ENCODE measurements at places on chromosomes 7 and 10.
A peak's percentile ranks its signal among the peaks of the same experiment; 100 is the strongest.

GRCh38 chr10:122422266-122422989 lies 32.0 kb upstream of the ARMS2 start:
- no peak for DNase-seq

GRCh38 chr7:945147-945555 lies 9.3 kb downstream of the ADAP1 start:
- DNase-seq = no peak

GRCh38 chr7:139648941-139649425 lies 125.5 kb downstream of the CLEC2L start:
- no peak for DNase-seq

DNA sequence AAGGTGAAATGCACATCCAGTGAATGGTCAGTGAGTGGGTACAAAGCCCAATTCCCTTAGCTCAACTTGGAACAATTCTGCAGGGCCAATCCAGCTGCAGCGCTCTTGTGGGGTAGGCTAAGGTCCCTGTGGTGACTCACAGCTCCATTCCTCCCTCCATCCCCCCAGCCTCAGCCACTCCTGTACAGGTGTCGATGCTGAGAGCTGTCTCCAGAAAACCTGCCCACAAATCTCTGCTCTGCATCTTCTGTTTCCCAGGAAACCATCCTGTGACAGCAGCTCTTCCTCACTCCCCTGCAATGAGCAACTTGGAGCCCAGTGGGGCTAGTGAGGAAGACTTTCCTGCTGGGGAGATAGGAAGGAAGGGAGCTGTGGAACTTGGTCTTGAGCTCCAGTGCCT lies 244.7 kb upstream of the GPR26 start:
- DNase-seq = no peak

DNA sequence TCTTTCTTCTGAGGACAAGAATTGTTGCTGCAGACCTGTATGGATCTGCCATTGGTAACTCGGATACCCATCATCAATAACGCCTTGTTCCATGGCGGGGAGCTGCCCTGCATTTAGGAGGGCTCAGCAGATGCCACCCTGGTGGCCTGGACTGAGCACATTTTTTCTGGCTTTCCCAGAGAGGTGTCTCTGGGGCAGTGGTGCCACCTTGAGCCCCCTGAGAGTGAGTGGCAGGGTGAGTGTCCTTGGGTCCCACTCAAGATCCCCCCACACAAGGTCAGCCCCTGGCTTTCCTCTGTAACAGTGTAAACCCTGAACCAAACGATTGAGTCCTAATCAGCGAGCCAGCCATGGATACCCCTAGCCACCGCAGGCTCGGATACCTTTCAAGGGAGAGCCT lies 258.6 kb downstream of the GLRX3 start:
- DNase-seq = no peak

DNA sequence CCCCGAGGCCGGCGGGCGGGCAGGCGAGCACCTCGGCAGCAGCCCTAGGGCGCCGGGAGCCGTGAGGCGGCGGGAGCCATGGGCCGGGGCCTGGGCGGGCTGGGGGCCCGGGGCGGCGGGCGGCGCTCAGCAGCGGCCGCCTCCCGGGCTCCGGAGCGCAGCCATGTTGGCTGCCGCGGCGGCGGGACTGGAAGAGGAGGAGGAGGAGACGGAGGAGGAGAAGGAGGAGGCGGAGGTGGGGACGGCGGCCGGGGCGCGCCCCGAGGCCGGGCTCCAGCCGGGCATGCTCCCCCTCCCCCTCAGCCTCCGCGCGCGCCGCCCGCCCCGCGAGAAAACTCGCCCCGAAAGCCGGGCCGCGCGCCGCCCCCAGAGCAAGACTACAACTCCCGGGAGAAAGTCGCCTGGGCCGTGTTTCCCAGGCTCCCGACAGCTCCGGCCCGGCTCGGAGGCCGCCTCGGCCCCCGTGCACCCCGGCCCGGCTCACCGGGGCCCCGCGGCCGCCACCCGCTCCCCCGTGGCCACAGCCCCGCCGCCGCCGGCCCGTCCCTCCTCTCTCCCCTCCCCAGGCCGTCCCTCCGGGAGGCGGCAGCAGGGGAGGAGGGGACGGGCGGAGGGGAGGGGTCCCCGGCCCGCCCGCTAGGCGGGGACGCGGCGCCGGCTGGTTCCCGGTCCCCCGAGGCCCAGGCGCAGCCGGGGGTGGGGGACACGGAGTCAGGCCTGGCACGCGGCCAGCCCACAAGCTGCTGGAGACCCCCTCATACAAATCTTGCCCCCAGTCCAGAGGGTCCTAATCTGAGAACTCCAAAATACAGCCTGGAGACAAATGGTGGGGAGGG lies at the start of gene DLG5:
Gene DLG5 (minus strand): TSS at position 190 of the 836 bp plus-strand sequence. CDS start 235 bp downstream, outside the sequence.
- no peak for DNase-seq

GRCh38 chr10:17479822-17480221 lies 25.4 kb upstream of the ST8SIA6 start:
- no peak for DNase-seq

DNA sequence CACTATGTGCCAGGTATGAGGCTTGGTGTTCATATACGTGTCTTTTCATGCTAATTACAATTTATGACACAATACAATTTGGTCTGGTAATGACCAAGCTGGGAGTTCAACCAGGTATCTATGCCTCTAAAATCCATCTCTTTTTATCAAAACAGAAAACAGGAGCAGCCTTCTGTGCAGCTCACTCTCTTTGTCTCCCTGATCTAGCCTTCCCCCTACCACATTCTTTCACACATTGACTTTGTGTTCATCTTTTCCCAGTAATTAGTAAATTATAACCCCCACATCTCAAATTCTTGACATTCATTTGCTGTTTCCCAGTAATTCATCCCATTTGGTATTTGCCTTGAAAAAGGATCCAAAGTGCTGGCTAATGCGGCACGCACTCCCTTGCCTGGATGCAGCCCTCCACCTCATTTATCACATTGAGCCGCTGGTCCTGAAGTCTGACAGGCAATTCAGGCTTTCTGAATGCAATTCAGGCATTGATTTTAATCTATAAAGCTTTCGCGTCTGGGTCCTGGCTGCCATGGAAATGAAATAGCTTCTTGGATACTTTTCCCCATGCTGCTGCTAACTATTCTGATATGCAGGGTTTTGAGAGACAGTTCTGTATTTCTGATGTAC lies 112.5 kb upstream of the ANKRD1 start:
- no peak for DNase-seq

GRCh38 chr10:43120929-43121314 lies 17.3 kb upstream of the CSGALNACT2 start:
- DNase-seq = peak; percentile 22

DNA sequence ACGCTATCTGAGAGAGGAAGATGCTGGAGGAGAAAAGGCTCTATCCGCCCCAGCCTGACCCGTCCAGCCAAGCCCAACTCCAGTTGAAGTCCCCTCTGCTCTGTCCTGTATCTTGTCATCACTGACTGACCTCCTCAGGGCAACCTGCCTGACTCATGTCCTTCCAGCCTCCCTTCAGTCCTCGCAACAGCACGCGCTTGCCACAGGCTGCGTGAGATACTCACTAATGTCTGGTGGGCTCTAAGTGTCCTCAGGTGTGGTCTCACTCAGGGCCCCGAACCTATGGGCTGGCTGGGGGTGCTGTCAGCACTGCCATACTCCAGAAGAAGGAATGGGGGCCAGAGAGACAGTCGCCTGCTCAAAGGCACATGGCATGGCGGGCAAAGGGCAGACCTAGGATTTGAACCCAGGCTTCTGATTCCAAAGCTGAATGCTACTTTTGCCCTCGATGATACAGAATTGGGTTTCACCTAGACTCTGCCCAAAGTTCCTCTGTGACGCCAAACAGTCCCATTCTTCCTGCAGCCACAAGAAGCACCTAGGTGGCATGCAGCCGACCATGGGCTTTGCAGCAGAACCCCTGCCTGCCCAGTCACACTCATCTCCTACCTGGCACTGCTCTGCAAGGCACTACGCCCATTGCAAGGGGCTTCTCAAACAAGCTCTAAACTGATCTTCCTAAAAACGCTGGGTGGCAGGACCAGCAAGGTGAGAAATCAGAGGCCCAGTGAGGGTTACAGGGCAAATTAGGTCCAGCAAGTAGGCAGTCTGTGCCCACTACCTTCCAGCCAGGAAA lies 8.5 kb downstream of the FAM53B start:
- no peak for DNase-seq

- peak; percentile 32 for DNase-seq
Observed at GRCh38 chr7:55571511-55572377, 558 bp downstream of the VOPP1 start.

DNA sequence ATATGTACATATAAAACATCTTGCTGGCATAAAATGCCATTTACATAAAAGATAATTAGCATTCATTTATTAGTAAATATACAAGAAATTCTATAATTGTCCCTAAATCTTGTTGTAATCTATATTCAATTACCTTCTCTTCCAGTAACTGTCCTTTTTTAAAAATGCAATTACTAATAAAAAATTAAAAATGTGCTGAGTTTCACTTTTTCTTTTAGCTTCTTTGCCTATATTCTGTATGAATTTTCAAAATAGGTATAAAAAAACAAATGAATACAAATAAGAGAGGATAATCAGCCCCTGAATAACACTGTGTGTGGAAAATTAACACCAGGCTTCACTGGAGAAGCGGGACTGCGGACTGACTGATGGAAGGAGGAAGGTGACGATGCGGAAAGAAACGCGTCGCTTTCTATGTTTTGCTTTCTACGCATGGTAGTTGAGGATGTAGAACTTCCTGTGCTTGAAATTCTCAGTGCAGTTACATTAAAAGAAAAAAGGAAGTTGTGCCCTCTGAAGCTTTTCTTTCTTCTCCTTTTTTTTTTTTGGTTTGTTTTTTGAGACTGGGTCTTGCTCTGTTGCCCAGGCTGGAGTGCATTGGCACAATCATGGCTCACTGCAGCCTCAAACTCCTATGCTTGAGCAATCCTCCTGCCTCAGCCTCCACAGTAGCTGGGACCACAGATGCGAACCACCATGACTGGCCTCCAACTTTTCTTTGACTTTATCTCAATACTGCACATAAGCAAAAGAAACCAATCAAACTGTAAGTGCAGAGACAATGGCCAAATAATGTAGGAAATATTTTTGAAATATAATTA lies 7.4 kb upstream of the ZMYND11 start:
- no peak for DNase-seq

DNA sequence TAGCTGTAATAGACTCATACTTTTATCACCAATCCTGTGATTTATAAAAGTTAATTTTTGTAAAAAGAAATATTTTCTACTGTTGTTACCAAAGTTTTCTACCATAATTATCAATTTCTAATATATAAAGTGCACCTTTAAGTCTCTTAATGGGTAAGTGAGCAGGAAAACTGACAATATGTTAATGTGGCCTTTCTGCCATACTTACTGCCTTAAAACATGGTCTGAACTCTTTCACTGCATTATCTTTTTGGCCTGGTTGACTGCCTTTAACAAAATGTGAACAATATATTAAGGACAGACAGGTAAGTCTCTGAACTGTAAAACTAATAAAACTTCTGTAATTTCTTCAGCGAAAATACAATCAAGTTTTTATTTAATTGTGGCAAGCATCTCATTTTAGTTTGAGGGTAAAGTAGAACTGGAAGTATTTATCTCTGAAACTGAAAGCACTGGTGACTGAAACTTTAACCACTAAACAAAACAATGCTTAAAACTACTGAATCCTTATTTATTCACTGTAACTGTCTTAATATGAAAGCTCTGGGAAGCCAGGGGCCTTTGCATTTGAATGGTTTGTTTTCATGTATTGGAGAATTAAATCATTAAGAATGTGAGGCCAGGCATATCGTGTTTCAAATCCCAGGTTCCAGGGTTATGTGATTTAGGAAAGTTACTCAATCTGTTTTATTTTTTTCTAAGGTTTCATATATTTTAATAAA lies 948.8 kb upstream of the POT1 start:
- DNase-seq = no peak

DNA sequence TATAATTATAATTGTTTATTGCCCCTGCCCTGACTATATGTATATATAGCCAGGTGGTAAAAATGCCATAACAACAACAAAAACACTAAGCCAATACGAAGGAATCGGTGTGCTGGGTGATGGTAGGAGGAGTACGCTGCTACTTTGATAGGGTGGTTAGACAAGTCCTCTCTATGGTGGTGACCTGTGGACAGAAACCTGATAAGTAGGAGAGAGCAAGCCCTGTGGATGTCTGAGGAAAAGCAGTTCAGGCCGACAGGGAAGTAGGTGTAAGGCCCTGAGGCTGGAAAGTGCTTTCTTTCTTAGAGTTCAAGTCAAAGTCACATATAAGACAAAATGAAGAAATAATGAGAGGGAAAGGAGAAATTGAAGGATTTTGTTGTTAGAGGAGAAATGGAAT lies 823.8 kb upstream of the CELF2 start:
- no peak for DNase-seq

GRCh38 chr7:21353388-21353780 lies 74.5 kb upstream of the SP4 start:
- no peak for DNase-seq

DNA sequence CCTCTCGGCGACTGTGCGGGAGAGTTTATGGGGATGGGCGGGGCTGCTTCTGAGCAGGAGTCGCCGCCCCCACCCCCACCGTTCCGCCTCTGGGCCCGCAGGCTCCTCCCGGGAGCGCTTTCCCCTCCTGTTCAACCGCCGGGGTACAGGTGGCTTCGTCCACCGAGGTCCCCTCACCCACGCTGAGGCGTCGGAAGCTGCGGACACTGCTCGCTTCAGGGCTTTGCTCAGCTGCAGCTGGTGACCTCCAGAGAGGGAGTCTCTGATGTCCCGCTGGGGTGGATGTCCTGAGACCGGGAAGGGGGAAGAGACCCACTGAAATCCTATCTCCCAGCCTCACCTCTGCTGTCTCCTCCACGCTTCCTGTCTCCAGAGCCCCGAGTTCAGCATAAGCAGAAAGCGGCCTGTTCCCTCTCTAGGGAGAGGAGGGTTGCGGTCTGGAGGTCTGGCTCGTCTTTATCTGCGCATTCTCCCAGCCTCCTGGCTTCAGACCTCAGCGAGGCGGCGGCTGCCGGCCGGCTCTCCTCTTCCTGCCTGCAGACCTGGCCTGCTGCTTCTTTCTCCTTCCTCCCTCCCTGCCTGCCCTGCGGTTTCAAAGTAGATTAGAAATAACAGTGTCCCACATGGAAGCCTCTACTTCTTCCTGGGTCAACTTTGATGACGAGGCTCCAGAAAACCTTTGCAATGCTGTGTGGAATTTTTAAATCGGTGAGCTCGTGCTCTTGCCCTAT lies 1.8 kb downstream of the CYP2E1 start:
- no peak for DNase-seq

DNA sequence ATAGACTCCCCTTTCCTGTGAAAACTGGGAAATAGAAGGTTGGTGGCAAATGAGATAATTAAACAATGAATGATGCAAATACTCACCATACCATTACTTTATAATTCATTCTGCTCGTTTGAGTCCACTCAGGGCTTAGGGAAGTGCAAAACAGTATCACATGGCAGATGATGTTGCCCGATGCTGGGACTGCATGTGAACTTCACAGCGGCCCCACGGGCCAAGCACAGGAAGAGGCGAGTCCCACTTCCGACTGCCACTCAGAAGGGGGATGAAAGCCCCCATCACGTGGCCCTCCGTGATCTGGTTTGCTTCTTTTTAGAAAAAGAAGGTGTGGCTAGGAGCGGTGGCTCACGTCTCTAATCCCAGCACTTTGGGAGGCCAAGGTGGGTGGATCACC lies 71.5 kb downstream of the PRPF18 start:
- DNase-seq = no peak

- no peak for DNase-seq
Observed at GRCh38 chr7:48781752-48782151, 142.6 kb upstream of the CDC14C start.

Data from activated T-cell treated with anti-CD3 and anti-CD28 coated beads for 1 hour (primary cell).